ENCODE measurements at places on chromosomes 4 and X.

DNA sequence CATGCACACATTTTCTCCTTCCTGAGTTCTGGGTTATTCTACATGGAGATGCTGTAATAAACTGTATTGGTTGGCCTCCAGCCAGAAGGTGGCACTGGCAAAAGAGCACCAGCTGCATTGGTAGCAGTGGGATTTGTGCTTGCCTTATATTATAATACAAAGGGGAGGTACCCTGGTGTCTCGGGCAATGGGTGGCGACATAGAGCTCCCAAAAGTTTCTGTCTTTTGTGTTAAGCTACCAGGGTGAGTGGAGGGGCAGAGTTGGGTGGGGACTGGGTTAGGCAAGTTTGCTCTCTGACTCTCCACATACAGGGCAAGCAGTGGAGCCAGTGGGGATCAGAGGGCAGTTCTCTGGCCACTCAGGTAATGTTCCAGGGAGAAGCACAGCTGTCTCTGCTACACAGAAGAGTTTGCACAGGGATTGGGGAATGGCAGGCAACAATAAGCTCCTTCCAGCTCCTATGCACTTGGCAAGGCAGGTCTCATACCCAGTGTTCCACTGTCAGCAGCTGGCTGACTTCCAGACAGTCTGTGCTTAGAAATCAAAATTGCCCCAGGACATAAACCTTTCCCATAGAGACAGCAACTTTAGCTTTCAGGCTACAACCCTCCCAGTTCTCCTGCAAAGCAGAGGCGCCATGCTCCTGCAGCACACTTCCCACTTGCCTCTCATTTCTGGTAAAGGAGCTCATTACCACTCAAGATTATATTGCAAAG, 463.9 kb upstream of the PCDH7 start:
- DNase-seq: no peak

DNA sequence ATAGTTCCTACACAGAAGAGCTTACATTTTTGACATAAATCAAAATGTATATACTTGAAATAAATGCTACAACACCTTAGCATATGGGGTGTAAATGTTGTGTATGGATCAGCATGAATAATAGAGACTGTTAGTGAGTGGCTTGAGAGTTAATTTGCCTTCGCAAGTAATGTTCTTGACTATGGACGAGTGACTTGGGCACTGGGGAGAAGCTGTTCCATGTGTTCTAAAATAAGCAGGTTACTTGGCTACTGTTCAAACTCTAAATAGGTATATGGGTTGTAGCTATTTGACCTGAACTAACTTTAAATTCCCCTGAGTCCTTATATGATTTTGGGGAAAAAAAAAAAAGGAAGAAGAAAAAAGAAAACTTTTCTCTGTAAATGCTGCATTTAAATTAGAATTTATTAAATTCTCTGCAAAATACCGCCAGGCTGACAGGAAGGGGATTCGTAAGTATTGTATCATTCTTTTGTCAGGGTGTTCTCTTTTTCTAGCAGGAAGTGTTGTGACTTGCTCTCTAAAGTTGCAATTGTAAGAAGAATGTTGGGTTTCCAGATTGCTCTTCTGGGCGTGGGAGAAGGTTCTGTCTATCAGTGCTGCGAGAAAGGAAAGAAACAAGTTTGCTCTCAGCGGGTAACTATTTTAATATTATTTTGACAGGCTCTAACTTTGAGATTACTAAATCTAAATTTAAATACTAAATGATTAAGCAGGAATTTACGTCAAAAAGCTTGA, 32.2 kb downstream of the PLS3 start:
- DNase-seq: peak; percentile 41

- DNase-seq: no peak
Observed at GRCh38 chr4:48858130-48858529, 27.2 kb downstream of the OCIAD1 start.

DNA sequence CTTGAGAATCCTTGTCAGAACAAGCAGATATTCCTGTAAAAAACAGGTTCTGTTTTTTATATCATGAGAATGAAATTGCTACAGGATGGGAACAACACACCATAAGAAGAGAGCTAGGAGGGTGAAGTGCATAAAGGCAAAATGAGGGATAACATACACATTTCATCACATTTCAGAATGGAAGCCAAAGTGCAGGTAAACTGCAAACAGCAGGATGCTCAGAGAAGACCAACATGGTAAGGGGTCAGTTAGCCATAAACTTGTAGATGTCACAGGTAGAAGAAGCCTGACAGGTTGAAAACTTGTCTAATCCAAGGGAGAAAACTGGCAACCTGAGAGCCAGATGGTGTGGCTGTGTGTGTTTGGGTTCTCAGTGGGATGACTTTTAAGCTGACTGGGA, 88.9 kb upstream of the FAT1 start:
- no peak for DNase-seq

- DNase-seq: no peak
Observed at GRCh38 chr4:24574236-24574635, 10.1 kb downstream of the DHX15 start.

GRCh38 chr4:16443504-16444088, 217.3 kb upstream of the TAPT1 start:
- peak; percentile 59 for DNase-seq

- peak; percentile 93 for DNase-seq
Observed at GRCh38 chr4:82643994-82644733, 82.4 kb upstream of the TMEM150C start.

GRCh38 chr4:106277140-106277675, 38.8 kb downstream of the TBCK start:
- no peak for DNase-seq

DNA sequence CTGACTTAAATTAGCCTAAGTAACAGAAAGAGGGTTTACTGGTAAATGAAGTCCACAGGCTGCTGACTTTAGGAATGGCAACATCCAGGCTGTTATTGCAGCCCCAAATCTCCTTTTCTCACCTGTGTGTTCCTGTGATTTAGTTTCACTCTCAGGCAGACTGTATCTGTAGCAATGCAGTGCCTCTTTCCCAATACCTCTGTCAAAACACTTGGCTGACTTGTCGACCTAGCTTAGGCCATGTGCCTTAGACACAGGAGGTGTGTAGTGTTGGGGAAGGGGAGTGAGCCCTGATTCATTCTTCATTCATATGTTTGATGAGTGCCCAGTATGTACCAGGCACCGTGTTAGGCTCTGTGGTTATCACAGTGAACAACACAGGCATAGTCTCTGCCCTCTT, 46.9 kb downstream of the JADE3 start:
- no peak for DNase-seq

DNA sequence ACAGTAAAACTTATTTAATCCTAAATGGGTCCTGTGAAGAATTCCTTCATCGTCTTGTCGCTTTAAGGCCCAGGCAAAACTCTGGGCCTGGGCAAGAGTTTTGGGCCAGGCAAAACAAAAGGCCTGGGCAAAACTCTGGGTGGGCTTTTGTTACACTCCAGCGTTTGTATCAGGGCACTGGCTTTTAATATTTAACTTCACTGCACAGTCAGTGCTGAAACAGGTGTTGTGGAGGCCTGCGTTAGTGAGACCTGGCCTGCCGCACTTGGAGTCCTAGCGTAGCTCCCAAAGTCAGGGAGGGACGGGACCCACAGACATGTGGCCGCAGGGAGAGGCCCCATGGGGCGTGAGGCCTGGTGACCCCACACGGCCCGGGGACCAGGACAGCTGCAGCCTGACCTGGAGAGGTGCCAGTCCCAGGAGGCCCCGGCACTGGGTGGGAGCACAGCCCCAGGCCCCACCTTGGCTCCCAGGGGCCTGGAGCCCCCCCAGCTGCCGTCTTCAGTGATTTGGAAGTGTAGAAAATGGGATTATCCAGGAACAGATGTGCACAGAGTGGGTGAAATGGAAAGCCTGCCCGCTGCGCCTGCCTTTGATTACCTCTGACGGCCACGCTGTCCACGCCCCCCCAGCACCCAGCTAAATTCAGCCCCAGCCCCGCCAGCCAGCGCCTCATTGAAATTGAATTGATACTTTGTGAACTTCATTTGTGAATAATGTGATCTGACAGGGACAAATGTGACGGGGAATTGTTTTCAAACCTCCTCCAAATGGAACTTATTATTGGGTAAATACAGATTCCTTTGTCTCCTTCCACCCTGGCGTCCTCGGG, 132.9 kb upstream of the NKX1-1 start:
- DNase-seq: no peak

DNA sequence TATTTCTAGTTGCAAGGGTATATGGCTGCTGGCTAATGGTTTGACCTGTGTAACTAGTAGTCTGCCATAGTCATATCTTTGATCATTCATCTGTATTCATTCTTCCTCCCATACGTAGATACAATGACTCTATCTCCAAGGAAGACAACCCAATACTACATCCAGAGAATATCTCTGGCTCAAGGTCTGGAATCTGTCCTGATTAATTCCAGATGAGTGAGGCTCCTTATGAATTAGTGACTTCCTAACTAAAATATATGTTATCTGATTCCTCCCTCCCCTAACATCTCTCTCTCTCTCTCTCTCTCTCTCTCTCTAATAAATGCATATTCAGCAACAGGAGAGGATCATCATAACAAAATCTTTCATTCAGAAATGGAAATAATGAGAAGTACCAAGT, 641.5 kb downstream of the FAT4 start:
- peak; percentile 8 for DNase-seq

DNA sequence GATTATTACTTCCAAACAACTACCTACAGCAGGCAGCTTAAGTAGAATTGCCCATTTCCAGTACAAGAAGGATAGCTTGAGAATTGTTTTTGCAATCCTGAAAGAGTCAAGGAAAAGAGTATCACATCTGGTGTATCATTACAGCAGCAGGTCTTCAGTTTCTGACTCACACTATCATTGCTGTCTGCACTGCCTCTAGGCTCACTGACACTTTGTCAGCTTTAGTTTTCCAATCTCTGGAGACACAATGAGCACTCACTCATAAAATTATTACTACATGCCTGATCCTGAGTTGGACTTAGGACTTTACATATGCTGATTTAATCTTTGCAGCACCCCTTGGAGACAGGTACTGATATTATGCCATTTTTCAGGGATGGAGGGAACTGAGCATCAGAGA, 244.6 kb upstream of the BOD1L1 start:
- peak; percentile 44 for DNase-seq

GRCh38 chr4:85092943-85093342, 126.5 kb upstream of the WDFY3 start:
- no peak for DNase-seq

- DNase-seq: no peak
Observed at GRCh38 chrX:15293451-15293850, 22.0 kb downstream of the ASB11 start.

DNA sequence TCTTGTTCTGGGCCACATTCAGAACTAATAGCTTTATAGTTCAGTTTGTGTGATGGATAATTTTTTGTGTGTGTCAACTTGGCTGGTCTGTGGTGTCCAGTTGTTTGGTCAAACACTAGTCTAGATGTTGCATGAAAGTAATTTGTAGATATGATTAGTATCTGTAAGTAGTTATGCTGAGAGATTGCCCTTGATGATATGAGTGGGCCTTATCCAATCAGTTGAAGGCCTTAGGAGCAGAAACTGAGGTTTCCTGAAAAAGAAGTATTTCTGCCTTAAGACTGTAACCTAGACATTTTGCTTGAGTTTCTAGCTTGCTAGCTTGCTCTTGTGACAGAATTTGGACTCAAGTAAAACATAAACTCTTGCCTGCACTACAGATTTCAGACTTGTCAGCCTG, 30.4 kb downstream of the STIM2 start:
- no peak for DNase-seq

- peak; percentile 6 for DNase-seq
Observed at GRCh38 chrX:42422961-42423360, 355.0 kb downstream of the PPP1R2C start.

- DNase-seq: no peak
Observed at GRCh38 chrX:63784346-63784901, 590 bp downstream of the ARHGEF9 start.

GRCh38 chr4:111434586-111434985, 710.7 kb upstream of the FAM241A start:
- DNase-seq: no peak

GRCh38 chr4:148116264-148116663, 325.9 kb downstream of the NR3C2 start:
- DNase-seq: peak; percentile 70

DNA sequence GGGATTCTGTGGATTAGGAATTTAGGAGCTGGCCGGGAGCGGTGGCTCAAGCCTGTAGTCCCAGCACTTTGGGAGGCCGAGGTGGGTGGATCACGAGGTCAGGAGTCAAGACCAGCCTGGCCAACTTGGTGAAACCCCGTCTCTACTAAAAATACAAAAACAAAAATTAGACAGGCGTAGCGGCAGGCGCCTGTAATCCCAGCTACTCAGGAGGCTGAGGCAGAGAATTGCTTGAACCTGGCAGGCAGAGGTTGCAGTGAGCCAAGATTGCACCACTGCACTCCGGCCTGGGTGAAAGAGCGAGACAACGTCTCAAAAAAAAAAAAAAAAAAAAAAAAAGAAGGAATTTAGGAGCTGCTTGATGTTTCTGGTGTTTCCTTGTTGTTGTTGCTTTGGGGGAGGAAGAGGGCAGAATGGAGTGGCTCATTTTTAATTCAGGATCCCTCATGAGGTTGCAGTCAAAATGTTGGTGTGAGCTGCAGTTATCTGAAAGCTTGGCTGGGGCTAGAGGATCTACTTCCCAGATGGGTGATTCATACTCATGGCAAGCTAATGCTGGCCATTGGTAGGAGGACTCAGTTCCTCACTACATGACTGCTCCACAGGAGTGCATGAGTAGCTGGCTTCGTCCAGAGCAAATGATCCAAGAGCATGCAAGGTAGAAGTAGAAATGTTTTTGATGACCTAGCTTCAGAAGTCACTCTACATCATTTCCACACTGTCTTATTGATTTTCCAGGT, 26.5 kb upstream of the JADE1 start:
- DNase-seq: peak; percentile 45

- DNase-seq: no peak
Observed at GRCh38 chr4:99161373-99162099, 17.4 kb upstream of the ADH4 start.

GRCh38 chr4:122796801-122797404, 29.7 kb upstream of the FGF2 start:
- peak; percentile 61 for DNase-seq

DNA sequence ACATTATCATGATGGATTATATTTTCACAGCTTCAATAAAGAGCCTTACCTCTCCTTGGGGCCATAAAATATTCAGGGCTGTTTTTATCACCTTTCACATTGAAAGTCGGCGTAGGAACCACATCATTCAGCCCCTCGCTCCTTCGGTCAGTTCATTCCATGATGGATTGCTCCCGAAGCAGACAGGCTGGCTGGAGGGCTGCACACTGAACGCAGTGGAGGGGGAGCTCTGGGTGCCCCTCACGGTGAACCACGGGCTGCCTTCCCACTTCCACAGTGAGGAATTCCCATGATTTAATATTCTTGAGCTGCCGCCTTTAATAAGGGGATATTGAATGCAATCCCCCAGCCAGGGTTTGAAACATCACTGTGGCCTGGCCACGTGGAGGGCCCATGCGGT, 16.0 kb downstream of the PPP2R2C start:
- no peak for DNase-seq

- no peak for DNase-seq
Observed at GRCh38 chr4:2264481-2265041, 2.7 kb upstream of the MXD4 start.

GRCh38 chr4:26093551-26093950, 179.5 kb downstream of the SMIM20 start:
- no peak for DNase-seq

GRCh38 chrX:10525381-10526120, 94.8 kb downstream of the MID1 start:
- peak; percentile 13 for DNase-seq
